ENCODE measurements at places on chromosomes 13 and 19.
A peak's percentile ranks its signal among the peaks of the same experiment; 100 is the strongest.

DNA sequence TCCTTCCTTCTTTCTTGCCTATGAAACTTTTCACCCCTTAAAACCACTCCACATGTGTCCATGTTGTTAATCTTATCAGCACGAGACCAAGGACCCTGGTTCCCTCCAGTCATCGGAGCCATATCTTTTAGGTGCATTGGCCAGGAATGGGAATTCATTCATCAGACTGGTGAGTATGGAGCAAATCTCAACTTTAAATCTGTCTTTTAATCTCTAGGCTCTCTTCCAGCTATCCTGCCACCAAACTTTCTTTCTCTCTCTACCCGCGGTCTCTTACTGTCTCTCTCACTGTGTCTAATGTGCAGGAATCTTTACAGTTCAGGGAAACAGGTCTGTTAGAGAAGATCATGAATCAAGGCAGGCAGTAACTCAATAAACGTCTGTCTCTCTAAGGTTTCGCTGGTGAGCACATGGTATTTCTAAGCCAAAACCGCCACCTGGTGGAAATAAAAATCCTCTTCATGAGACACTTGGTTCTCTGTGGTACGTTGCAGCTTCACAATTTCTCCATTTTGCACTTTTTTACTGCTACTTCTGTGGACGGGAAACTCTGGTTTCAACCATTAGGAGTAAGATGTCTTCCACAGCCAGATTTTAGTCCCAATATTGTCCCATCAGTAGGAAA lies 16.1 kb downstream of the LGALS16 start:
- peak; percentile 50 for DNase-seq

GRCh38 chr13:33015791-33016323 lies 366 bp upstream of the KL start:
- DNase-seq = no peak

DNA sequence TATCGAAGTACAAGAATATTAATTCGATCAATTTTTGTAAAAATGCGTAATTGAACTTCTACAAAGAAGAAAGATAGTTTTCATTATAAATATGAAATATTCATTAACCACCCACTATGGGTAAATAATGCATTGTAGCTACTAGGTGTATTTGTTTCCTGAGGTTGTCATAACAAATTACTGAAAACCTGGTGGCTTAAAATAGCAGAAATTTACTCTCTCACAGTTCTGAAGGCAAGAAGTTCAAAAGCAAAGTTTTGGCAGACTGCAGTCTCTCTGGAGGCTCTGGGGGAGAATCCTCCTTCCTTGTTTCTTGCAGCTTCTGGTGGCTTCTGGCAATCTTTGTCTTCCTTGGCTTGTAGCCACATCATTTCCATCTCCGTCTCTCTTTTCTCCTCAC lies 99.2 kb upstream of the MIR17HG start:
- DNase-seq = no peak

DNA sequence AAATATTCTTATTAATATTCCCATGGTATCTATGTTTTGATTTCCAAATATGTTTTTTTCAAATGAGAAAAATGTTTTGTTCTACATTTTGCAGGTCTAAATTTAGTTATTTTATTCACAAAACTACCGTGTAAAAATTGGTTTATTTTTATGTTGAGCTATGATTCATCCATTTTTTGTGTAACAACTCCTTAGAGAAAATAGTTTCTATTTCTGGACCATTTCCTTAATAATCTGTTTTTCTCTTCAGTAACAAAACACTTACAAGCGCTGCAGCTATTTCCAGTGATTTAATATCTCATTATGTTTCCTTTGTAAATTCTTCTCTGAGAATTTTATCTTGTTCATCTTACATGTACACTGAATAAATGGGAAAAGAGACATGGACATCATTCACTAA lies 550.7 kb upstream of the SLITRK5 start:
- no peak for DNase-seq

DNA sequence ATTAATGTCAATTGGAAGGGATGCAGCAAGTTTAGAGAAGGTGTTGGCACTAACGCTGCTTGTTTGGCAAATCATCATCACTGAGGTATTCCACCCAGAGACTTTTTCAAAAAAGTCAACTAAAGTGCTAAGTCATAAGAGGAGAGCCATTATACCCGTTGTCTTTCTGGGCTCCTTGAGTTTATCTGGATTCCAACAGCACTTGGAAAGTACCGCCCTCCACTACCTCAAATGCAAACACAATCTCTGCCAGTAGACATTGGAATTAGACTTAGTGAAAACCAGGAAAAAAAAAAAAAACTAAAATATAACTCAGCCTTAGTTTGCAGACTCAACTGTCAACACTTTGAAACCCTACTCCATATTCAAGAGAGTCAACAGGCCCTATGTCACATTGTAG lies 266.0 kb downstream of the ITGBL1 start:
- no peak for DNase-seq

GRCh38 chr19:5389353-5389752 lies 48.7 kb upstream of the PTPRS start:
- no peak for DNase-seq

DNA sequence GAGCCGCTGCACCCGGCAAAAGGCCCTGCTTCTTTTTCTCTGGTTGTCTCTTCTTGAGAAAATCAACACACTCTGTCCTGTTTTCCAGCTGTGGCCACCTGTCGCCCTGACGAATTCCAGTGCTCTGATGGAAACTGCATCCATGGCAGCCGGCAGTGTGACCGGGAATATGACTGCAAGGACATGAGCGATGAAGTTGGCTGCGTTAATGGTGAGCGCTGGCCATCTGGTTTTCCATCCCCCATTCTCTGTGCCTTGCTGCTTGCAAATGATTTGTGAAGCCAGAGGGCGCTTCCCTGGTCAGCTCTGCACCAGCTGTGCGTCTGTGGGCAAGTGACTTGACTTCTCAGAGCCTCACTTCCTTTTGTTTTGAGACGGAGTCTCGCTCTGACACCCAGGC lies 17.2 kb downstream of the LDLR start:
- no peak for DNase-seq

DNA sequence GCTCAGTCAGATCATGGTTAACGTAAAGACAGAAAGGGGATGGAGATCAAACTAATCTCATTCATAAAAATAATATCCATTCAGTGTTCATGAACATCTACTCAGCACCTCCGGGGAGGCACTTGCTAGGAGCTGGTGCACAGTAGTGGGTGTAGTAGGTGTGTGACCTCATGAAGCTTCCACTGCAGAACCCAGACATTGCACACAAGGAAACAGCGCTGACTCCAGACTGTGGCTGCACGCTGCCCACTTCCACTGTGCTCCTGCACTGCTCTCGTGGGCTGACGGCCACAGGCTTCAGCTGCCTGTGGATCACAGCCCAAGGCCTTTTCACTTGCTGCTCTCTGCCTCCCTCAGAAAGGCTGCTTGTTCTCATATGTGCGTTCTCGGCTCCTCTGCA lies 214.4 kb upstream of the ZNF507 start:
- no peak for DNase-seq

DNA sequence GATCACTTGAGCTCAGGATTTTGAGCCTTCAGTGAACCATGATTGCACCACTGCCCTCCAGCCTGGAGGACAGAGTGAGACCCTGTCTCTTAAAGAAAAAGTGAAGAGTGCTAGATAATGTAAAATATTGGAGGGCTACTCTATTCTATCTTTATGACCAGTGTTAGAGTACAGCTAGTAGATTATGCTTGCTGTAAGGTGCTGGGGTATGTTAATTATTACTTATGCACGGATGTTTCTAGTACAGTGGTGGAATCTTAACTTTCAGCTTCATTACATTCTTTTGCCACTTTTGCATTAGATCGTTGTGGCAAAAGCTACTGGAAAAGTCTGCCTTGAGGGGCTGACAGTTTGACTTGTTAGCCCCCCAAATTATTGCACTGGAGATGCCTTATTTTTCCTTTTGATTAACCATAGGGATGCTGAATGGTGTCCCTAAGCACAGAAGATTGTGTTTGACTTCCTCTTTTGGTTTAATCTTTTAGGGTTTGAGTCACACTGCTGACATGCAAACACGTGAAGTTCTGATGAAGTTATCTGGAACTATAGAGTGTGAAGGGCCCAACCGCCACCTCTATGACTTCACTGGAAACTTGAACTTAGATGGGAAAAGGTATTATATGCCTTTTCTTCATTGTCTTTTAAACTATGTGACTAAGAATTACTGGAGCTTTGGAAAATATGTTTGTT lies 169.8 kb downstream of the ATP8A2 start:
- no peak for DNase-seq

DNA sequence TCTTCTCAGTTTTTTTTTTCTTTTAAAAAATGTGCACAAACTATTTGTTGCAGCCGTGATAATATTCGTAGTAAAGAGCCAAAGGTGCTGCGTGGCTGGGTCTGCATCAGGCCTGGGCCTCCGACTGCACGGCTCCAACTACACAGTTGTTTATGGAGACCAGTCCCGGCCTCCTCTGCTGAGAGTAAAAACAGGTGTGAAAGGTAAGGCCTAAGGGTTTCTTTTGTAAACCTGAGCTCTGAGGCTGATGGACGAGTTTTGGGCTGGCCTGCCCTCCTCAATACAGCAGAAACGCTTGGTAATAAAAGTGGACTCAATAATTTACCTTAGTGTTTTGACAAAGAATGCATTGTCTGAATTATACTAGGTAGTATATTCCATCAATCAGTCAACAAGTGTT lies 3.9 kb downstream of the MBNL2 start:
- no peak for DNase-seq

DNA sequence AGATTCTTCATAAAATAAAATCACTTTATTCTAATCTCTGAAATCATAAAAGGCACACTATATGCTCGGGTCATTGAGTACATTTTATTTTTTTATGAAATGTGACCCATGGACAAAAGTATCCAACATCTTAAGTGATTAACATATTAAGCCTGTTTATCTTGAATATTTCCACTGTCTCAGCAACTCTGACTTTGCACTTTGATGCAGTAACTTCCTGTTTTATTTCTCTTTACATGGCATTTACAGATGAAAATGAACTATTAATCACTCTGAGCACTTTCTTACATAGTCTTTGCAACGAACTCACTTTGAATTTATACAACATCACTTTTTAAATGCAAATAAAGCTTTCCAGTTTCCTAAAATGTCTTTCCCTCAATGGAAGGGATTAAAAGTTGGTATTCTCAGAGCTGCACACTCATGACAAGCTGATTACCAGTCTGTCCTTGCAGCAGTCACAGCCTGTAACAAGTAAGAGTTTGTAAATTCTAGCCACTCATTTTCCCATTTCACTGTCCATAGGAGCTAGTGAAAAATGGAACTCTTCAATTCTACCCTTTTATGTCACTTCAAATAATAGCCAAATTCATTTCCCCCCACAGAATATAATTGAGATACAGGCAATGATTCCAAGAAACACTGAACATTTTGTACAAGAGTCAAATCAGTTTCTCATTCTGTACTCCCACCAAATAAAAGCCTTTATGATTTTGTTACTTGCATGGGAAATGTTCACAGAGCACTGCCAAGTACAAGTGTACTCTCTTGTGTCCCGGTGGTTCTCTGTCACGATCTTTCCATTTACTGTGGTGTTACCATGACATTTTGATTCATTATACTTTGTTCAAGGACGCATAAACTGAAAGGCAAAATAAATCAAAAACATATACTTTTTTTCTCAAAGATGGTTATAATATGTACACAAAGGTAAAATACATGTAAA lies 1968.9 kb downstream of the PCDH9 start:
- no peak for DNase-seq

- DNase-seq = no peak
These were observed 129.5 kb downstream of the ATP8A2 start for GRCh38 chr13:25501231-25501630.
